CD8-positive, alpha-beta memory T cell (primary cell): ENCODE measurements at places on chromosomes 7 and 10. TPM values are rescaled to one million over a fixed set of nuclear protein-coding genes. Genes with fewer than 3 reads are reported as not detected.
A peak's percentile ranks its signal among the peaks of the same experiment; 100 is the strongest.

- no peak for DNase-seq
- H3K4me1 ChIP-seq = no peaks in the 10 kb centered on the region
- no peaks in the 10 kb centered on the region for H3K27me3 ChIP-seq
- H3K36me3 ChIP-seq = no peaks in the 10 kb centered on the region
These were observed 1090.6 kb upstream of the AUTS2 start for GRCh38 chr7:68507668-68508067.

GRCh38 chr7:129877146-129877792 is 75.5 kb downstream of the UBE2H start:
- no peaks in the 10 kb centered on the region for H3K4me1 ChIP-seq
- no peak overlapping the region for H3K27ac ChIP-seq
- H3K4me3 ChIP-seq = no peak overlapping the region
- DNase-seq = no peak

- no peaks in the 10 kb centered on the region for H3K36me3 ChIP-seq
- no peak for DNase-seq
These were observed 24.2 kb upstream of the PRKAG2 start for GRCh38 chr7:151900986-151901621.

DNA sequence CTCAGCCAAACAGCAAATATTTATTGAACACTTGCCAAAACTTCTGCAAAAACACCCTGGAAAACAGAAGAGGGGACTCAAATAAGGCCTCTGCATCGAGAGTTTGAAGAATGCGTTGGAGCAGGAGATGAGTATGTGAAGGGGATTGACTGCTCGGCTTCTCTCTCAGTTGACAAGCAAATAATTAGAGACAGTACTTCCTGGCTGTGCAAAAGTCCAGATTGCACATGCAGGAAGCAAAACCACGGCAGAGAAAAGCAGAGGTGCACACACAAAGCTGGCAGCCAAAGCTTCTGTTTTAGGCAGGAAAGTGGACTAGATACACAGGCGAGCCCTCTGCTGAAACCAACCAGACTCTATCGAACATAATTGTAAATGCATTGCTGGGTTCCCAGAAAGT is 343.6 kb upstream of the MGMT start:
- no peak for DNase-seq
- no peak overlapping the region for H3K27ac ChIP-seq
- no peaks in the 10 kb centered on the region for H3K4me1 ChIP-seq

- H3K4me1 ChIP-seq = no peaks in the 10 kb centered on the region
- no peak for DNase-seq
- H3K27ac ChIP-seq = no peak overlapping the region
- no peaks in the 10 kb centered on the region for H3K27me3 ChIP-seq
- no peaks in the 10 kb centered on the region for H3K36me3 ChIP-seq
These were observed 53.2 kb upstream of the TMEM273 start for GRCh38 chr10:49241385-49241784.

- H3K27me3 ChIP-seq = no peaks in the 10 kb centered on the region
- peaks cover 37% of the 10 kb centered on the region for H3K4me1 ChIP-seq
- H3K36me3 ChIP-seq = no peaks in the 10 kb centered on the region
- H3K27ac ChIP-seq = no peak overlapping the region
These were observed 6.5 kb downstream of the UBE2H start for GRCh38 chr7:129946282-129946681.

GRCh38 chr10:100791369-100792058 is 46.1 kb downstream of the PAX2 start:
- peaks cover 5% of the 10 kb centered on the region for H3K27me3 ChIP-seq
- H3K27ac ChIP-seq = no peak overlapping the region
- no peak for DNase-seq
- H3K36me3 ChIP-seq = no peaks in the 10 kb centered on the region

- H3K4me1 ChIP-seq = no peaks in the 10 kb centered on the region
- no peak overlapping the region for H3K27ac ChIP-seq
- no peak overlapping the region for H3K4me3 ChIP-seq
- H3K27me3 ChIP-seq = no peaks in the 10 kb centered on the region
These were observed 479.8 kb upstream of the SEMA3A start for GRCh38 chr7:84674236-84674913.

DNA sequence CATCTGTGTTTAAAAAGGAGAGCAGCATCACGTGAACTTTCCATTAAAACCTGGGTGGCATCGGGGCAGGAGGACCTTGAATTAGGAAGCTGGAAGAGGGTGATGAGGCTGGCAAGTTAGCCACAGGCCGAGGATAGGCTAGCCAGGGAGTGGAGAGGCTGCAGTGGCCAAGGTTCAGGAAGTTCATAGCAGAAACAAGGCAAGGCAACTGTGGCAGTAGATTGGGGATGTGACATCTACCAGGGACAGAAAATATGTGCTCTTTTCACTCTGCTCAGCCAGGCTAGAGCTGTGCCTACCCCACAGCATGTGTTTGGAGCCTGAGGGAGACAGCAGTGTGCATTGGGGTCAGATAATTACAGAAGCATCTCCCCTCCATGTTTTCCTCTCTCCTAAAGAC is 2.2 kb upstream of the INPP5F start:
- DNase-seq = no peak
- H3K27me3 ChIP-seq = no peaks in the 10 kb centered on the region
- no peak overlapping the region for H3K4me3 ChIP-seq
- no peaks in the 10 kb centered on the region for H3K36me3 ChIP-seq
- H3K27ac ChIP-seq = no peak overlapping the region

GRCh38 chr10:70992436-70992835 is 104.1 kb upstream of the PCBD1 start:
- H3K36me3 ChIP-seq = no peaks in the 10 kb centered on the region
- no peaks in the 10 kb centered on the region for H3K4me1 ChIP-seq
- H3K4me3 ChIP-seq = no peak overlapping the region
- H3K27ac ChIP-seq = no peak overlapping the region
- no peak for DNase-seq
- H3K27me3 ChIP-seq = no peaks in the 10 kb centered on the region

- H3K4me3 ChIP-seq = no peak overlapping the region
- no peaks in the 10 kb centered on the region for H3K27me3 ChIP-seq
- no peak for DNase-seq
- H3K4me1 ChIP-seq = no peaks in the 10 kb centered on the region
These were observed 24.3 kb downstream of the GDI2 start for GRCh38 chr10:5788969-5789368.

GRCh38 chr10:32489901-32490300 is 44.0 kb downstream of the CCDC7 start:
- H3K36me3 ChIP-seq = no peaks in the 10 kb centered on the region
- no peak overlapping the region for H3K4me3 ChIP-seq
- H3K4me1 ChIP-seq = peaks cover 4% of the 10 kb centered on the region
- H3K27ac ChIP-seq = no peak overlapping the region

DNA sequence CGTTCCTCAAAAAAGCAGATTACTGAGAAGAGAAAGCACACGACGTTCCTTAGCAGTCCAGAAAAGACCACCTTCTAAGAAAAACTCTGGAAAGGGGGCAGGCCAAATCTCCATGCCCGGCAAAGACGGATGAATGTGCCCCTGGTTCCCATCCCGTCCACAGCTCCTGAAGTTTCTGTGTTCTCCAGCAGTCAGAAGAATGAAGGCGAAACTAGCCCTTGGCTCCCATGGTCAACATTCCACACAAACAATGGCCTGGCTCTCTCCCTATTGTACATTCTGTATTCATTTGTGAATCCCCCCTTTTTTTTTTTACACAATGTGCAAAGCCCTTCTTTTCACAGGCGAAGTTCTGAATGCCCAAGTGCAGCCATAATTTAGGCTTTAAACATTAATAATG is 5.3 kb downstream of the CTBP2 start:
- DNase-seq = no peak
- peaks cover 5% of the 10 kb centered on the region for H3K4me1 ChIP-seq
- no peaks in the 10 kb centered on the region for H3K36me3 ChIP-seq
- H3K27ac ChIP-seq = peak overlapping the region; percentile 29
- H3K27me3 ChIP-seq = peaks cover 5% of the 10 kb centered on the region
- no peak overlapping the region for H3K4me3 ChIP-seq

- H3K4me3 ChIP-seq = no peak overlapping the region
- H3K27ac ChIP-seq = peak overlapping the region; percentile 39
- no peaks in the 10 kb centered on the region for H3K4me1 ChIP-seq
These were observed 20.3 kb downstream of the ELAPOR2 start for GRCh38 chr7:87038993-87039690.

- no peak overlapping the region for H3K4me3 ChIP-seq
- DNase-seq = no peak
- H3K27me3 ChIP-seq = no peaks in the 10 kb centered on the region
- no peaks in the 10 kb centered on the region for H3K36me3 ChIP-seq
- no peak overlapping the region for H3K27ac ChIP-seq
- peaks cover 19% of the 10 kb centered on the region for H3K4me1 ChIP-seq
These were observed 7.2 kb upstream of the DMBT1 start for GRCh38 chr10:122553341-122553740.

- no peak for DNase-seq
- H3K4me1 ChIP-seq = peaks cover 5% of the 10 kb centered on the region
- H3K27me3 ChIP-seq = peaks cover 62% of the 10 kb centered on the region
- H3K4me3 ChIP-seq = no peak overlapping the region
- no peak overlapping the region for H3K27ac ChIP-seq
- no peaks in the 10 kb centered on the region for H3K36me3 ChIP-seq
These were observed 4.4 kb upstream of the TBX20 start for GRCh38 chr7:35258125-35258867.

DNA sequence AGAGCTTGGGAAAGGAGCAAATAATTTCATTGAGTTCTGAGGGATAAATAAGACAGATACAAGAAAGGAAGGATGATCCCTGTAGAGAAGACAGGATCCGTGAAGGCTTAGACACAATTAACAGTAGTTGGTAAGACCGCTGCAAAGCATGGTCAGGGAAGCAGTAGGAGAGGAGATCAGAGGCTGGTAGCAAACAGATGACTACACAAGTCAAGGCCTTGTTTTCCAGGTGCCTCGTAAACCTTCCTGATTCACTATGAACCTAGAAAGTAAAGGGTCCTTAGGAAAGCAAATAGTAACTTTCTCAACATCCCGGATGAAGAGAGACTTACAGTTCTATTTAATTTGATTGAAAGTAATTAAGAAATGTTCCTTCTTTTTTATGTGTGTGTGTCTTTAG is 118.6 kb downstream of the GNAI1 start:
- H3K4me1 ChIP-seq = no peaks in the 10 kb centered on the region
- DNase-seq = no peak
- no peak overlapping the region for H3K27ac ChIP-seq
- H3K4me3 ChIP-seq = no peak overlapping the region

SPDYE5 gene
- not detected for total RNA-seq

NANOS1 gene
- total RNA-seq = 0.22 TPM

GRM3 gene
- not detected for total RNA-seq
